NCI-H524 treated with DMSO at 0.1 percent for 48 hours (cell line): ENCODE measurements at places on chromosomes 2 and 18.

DNA sequence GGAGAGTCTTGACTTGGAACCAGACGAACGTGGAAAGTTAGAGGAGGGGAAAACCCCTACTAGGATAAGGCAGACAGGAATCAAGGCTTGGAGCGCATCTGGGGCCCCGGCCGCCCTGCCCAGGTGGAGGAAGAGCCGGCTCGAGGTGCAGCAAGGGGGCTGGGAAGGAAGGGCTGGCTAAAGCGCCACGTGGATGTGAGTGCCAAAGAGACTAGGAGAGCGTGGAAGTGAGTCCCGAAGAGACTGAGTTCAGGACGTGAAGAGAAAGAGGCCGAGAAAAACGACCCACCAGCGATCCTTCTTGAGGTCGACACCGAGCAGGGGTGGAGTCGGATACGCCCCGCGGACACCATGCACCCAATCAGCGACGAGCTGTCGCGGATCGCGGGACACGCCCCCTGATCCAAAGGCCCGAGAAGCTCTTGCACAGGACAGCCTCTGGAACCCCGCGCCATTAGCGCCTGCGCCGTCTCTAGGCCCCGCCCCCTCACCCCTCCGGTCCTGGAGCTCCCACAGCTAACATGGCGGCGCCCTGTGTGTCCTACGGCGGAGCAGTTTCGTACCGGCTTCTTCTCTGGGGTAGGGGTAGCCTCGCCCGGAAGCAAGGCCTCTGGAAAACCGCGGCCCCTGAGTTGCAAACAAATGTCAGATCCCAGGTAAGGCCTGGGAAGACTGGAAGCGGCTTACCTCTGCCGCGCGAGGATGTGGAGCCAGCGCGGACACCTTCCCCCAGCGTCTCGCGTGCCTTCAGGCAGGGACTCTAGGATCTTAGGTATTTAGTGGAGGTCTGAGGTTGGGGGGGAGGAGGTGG, at the start of gene MRPS9:
TSS of gene MRPS9 (plus strand) at position 498 of the 811 bp plus-strand sequence. CDS start at position 522, 24 bp downstream.
- peak; percentile 73 for DNase-seq

DNA sequence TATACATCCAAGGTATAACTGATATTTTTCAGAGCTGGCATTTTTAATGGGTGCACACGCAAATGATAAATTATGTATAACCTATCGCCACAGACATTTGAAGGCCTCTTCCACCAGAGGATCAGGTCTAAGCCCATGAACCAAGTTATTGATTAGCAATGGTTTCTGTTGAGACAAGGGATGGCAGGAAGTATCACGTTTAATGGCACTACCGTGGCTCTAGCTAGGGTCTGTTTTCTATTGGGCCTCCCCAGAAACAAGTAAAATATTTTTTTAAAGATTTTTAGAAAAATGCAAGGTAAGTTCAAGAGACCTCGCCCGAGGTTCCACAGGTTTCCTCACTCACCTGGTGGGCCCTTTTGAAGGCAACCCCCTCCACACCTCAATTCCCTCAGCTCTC, 667 bp downstream of the GFPT1 start:
- DNase-seq = no peak

DNA sequence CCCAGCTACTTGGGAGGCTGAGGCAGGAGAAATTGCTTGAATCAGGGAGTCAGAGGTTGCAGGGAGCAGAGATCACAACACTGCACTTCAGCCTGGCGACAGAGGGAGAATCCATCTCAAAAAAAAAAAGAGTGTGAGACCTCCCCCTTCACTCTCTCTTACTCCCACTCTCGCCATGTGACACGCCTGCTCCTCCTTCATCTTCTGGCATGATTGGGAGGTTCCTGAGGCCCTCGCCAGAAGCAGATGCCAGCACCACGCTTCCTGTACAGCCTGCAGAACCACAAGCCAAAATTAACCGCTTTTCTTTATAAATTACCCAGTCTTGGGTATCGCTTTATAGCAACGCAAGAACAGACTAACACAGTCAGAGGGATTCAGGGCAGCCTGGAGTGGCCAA, 66.3 kb upstream of the CREB1 start:
- no peak for DNase-seq

GRCh38 chr18:715626-716025, 3.2 kb upstream of the ENOSF1 start:
- DNase-seq = no peak

- no peak for DNase-seq
Measured at GRCh38 chr2:122136056-122136455, 380.6 kb downstream of the TSN start.

DNA sequence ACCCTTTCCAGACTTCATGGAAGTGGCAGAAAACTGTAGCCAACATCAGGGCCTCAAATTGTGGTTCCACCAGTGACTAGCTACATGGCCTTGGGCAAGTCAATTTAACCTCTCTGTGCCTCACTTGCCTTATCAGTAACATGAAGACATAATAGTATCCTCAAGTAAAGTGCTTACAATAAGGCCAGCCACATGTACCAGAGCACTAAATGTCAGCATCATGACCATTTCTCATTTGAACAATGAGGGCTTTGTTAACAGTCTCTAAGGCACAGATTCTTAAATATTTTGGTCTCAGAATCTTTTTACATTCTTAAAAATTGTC, 5.8 kb upstream of the KCMF1 start:
- no peak for DNase-seq

GRCh38 chr2:102618452-102619413, 620 bp upstream of the SLC9A2 start:
- DNase-seq = no peak

DNA sequence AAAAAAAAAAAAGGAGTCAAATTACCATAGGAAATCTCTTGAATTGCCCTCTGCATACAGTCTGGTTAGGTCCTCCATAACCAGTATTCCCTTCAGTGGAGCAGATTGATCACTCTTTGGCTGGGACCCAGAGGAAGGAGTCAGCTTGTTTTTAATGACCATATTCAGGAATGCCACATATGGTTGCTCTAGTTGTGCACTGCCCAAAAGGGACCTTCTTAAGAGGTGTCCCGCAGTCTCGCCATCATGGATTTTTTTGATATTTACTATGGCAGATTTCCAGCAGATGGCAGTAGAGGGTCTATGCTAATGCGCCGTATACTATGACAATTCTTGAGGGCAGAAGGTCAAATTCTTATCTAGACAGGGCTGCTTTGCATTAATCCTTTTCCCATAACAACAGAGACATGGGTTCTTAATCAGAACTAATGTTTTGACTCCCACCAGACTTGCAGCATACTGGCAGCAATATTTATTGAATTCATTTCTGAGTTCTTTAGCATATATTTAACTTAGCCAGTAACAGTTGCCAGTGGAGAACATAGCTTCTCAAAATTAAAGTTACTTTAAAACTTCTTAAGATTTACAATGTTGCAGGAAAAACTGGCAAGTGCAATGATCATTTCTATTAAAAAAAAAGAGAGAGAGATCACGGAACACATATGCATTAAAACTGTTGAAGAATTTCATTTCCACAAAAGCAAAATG, 31.8 kb upstream of the INPP4A start:
- no peak for DNase-seq

- DNase-seq = no peak
Measured at GRCh38 chr2:224046752-224047151, 7.7 kb upstream of the SERPINE2 start.

- DNase-seq = no peak
Measured at GRCh38 chr2:54461261-54461660, 5.1 kb downstream of the SPTBN1 start.

DNA sequence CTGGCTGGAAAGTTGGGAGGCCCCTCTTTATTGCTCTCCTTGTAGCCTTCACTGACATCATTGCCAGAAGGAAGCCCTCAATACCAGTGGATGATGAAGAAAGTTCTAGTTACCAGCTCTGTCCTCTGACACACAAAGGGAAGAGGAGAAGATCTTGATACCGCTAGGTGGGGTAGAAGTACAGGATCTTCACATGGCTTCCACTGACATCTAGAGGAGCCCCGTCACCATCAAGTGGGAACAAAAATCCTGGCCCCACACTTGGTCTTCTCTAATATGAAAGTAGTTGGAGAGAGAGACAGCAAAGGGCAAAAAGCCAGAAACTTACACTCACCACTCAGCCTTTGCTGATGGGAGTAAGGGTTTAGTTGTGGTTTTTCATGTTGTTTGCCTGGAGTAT, 12.4 kb downstream of the XIRP2 start:
- DNase-seq = no peak

DNA sequence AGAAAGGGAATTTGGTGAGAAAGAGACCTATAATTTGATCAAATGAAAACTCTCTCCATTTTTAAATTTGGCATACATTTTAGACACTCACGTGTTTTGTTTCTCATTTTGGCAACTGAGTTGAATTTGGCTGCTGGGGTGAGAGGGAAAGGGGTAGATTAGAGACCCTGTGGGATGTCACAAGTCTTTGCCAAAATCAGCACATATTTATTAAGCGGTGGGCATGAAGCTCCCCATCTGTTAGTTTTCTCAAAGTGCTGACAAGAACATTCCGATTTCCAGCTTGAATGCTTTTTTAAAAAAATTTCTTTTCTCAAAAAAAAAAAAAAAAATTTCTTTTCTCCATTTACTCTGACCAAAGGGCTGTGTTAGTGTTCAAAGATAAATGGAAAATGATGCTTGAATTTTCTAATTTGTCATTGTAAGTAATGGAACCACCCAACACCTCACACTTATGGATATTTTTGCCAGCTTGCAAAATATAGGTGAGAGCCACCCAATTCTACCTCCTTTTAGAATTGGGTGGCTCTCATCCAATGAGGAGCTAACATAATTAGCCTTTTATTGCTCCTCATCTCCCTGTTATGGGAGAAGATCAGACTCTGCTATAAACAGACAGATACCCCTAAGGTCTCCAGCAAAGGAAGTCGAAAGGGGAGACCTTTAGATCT, 222.9 kb upstream of the FN1 start:
- no peak for DNase-seq

DNA sequence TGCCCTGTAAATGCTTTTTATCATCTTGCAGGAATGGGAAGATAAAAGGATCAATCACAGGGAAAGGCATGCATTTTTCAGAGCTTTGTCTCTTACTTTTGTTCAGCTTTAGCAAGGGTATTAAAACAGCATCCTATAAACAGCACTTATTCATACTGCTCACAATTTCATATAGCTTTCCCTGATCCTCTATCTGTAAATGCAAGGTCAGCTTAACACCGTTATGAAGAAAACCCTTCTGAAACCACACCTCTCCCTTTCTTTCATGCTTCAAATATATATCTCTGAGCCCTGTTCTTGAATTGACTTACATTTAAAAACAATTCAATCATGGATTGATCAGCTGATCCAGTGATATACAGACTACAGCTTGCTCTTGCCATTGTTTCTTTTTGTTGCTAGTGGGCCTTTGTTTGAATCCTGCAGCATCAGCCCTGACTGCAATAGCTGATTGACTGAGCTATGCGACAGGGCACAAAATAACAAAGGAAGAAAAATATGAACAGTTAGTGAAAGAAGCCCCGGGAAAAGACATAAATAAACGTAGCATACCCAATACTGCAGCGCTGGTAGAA, 795.5 kb upstream of the CDH2 start:
- DNase-seq = no peak

DNA sequence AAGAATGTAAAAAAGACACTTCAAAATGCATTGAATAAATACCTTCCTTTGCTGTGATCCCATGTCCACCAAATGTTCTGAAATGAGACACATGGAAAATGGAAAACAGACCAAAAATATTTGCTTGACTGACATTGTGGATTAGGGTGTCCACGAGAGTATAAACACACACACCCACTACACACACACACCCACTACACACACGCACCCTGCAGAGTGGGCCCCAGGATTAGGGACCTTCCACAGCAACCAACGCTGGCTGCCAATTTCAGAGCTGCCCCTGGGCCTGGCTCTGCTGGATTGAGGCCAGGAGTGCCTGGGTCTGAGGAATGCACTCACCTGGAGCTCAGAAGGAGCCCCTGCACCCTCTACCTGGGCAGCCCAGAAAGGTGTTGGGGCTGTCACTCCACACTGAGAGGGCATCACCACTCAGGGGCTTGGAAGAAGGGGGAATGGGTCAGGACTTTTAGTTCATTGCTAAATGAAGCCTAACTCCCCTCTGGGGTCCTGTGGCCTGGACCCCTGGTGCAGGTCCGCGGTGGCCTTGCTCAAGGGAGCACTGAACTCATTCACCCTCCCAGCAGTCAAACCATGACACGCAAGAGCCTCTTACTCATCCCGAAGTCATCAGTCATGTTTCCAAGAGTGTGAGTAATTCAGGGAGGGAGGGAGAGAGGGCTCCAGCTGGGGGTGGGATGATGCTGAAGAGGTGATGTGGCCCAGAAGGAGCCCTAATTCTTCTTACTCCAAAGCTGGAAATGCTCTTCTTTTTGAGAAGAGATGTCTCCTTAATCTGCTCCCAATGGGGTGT, 50.2 kb upstream of the PLB1 start:
- DNase-seq = no peak

GRCh38 chr18:13463526-13464210, 245.1 kb downstream of the LDLRAD4 start:
- no peak for DNase-seq

DNA sequence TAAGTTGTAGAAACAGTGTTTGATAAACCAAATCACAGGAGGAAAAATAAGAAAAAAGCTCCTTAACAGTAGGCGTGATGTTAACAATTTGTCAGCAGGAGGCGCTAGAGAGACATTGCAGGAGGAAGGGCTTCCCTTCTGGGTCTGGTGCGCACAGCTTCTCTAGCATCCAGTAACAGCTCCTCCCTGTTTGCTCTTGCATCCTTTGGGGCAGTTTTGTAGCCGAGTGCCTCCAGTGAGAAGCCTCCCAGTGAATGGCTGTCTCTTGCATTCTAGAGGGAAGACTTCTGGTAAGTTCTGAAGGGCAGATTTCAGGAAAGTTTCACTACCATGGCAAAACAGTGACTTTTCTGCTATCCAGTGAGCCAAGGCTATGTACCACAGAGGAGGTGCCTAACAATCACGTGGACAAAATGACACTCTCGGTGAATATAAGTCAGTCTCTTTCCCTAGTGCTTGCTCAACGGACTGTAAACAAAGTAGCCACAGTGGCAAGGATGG, 9.5 kb upstream of the ZNF396 start:
- DNase-seq = peak; percentile 7

DNA sequence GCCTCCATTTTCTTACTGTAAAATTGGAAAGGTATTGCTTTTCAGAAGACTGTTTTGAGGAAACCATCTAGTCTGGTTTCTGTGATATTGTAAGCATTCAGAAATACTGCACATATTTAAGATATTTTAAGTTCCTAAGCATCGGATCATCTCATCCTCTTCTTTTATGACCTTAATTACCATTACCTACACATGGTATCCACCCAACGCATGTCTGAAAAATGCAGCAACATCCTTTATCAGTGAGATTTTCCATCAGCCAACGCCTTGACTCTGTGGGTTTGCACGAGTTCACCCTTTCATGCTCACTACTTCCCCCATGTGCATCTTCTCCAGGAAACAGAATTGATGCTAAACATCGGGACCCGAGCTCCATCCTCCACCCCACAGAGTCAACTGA, 84.3 kb downstream of the COL4A4 start:
- no peak for DNase-seq

GRCh38 chr2:233023007-233023760, 9.3 kb upstream of the NEU2 start:
- DNase-seq = no peak
